Mucosa of gallbladder (tissue), 1 donor: ENCODE measurements at places on chromosomes 4 and X. TPM values are rescaled to one million over a fixed set of nuclear protein-coding genes. Genes with fewer than 3 reads are reported as not detected.

DNA sequence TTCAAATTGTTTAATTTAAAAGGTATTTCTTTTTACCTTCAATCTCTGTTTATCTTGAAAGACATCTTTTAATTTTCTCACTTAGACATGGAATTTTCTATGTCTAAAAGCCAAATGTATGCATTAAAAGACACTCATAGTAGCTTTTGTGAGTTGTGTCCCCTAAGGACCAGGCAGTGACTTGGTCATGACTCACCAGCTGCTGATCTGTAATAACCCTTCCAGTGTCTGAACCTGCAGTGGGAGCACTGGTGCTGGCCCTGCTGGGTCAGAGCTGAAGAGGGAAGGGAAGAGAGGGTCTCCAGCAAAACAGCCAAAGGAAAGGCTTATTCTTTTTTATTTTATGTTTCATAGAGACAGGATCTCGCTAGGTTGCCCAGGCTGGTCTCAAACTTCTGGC is 31.1 kb upstream of the SH3D19 start:
- no peak for DNase-seq

GRCh38 chr4:99359480-99360204 is 7.1 kb upstream of the ADH1C start:
- DNase-seq: no peak

DNA sequence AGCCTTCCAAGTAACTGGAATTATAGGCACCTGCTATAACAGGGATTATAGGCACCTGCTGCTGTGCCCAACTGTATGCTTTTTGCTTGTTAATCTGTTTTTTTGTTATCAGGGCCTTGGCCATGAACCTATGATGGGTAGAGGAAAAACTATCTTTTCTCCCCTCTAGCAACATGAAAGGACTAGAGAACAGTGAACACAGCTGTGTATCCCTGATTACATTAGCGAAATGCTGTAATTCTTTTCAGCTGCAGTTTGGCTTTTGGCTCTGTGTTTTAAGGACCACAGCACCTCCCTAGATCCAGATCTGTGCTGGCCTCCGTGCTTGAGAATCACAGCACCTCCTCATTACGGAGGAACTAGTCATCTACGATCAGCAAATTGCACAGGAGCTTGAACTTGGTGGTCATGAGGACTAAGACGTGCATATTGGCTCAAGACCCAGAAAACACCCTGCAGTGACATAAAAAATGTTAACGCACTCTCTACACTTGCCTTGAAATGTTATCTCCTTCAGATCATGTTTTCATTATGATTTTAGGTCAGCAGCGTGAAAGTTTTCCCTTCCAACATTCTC is 57.7 kb upstream of the S100G start:
- no peak for DNase-seq

DNA sequence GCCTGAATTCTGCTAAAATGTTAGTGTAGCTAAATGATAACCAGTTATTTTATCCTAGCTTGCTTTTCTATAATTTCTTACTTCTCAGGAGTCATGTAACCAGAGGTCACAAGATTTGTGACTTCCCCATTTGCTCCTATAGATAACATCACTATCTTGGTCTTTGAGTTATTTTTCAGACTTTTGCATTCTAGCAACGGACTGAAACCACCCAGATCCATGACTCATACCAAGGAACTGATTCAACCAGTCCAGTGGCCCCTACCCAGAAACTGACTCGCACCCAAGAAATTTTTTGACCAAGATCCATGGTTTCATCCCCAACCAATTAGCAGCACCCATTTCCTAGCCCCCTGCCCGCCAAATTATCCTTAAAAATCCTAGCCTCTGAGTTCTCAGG is 50.0 kb downstream of the IQCM start:
- no peak for DNase-seq

RIPPLY1 gene
- not detected for total RNA-seq

GRCh38 chrX:99469439-99469838 is 940.6 kb downstream of the PCDH19 start:
- no peak for DNase-seq

AGA gene
- 38.9 TPM for total RNA-seq

DNA sequence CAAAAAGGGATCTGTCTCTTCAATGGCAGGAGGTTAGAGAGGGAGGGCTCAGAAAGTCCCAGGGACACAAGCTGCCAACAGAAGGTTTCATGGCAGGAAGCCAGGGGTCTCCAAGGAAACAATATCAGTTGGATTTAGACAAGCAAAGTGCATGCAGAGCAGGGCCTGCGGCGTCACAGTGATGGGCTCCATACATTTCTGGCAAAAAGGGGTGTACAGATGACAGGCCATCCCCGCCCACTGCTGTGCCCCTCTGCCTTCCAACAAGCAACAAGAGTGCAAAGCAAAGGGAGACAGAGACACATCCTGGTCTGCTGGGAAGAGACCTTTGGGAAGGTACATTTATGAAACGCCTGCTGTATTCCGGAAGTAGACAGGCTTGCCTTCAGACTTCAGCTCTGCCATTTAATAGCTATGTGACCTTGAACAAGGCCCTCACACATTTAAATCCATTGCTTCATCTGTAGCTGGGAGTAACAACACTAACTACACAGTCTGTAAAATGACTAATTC is 121.2 kb downstream of the AFAP1 start:
- DNase-seq: no peak
